ENCODE measurements at places on chromosomes 7 and 10.

DNA sequence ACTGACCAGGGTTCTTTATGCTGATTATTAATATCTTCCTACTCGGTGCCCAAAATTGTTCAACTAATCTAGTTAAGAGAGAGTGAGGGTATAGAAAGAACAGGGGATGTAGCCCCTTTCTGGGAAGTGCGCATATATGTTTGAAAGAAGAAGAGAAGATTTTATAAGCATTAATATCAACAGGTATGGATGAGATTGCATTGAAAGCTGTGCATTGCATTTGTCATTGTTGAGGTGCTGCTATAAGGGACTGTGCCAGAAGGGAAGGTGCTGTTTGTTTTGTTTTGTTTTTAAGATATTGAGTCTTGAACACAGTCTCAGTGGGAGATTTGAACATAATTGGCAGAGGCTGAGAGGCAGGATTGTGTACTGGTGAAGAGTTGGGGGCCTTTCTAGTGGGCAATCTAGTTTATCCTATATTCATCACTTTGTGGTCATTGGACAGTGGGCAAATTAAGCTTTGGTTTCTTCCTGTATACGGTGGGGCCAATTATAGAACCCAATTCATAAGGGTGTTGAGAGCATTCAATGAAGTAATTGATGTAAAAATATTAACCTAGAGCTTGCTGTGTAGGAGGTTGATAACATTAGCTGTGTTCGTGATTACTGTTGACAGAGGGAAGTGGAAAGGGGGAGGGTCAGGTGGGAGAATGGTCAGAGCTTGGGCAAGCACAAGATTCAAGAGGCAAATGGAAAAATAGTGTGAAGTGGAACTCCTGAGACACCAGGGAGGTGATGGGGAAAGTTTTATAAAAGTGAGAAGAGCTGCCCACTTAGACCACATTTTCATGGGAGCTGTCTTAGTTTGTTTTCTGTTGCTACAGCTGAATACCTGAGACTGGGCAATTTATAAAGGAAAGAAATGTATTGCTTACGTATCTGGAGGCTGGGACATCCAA, 19.9 kb upstream of the PCGF5 start:
- DNase-seq = no peak

DNA sequence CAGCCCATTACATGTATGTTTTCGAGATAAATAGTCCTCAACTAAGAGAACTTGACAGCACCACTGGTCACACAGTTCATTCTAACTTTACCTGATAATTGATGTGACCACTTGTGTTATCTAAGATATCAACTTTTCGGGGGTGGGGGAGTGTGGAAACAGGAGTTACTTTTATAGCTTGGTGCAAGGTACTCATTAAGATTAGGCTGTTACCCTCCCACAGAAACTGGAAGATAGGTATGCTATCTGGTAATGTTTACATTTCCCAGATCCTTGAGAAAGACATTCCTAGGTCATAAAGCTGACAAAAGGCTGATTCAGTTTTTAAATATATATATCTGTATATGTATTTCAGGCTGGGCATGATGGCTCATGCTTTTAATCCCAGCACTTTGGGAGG, 11.1 kb downstream of the ERVW-1 start:
- DNase-seq = no peak

- no peak for DNase-seq
Observed at GRCh38 chr7:2761131-2761624, 73.2 kb downstream of the AMZ1 start.

DNA sequence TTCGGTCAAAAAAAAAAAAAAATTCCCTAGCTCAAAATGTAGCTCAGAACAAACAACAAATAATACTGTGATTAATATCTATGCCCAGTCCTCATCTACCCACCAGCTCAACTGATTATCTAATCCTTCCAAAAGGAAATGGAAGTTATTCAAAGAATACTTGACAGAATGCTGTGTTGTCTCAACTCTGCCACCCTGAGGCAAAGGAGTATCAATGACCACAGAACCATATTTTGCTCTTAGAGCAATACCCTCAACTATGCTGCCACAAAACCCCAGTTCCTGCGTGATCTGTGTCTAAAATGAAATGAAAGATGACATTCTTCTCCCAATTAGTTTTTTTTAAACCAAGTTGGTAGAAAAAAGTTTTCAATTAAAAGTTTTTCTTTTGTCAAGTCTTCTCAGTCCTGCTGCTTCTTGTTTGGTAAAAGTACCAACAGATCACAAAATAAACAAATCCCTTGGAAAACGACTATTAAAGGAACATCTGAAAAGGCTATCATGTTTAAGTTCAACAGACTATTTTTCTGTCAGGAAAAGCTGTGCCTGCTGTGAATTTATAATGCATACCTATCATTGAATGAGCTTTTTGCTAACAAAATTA, 21.6 kb downstream of the RBM28 start:
- no peak for DNase-seq

DNA sequence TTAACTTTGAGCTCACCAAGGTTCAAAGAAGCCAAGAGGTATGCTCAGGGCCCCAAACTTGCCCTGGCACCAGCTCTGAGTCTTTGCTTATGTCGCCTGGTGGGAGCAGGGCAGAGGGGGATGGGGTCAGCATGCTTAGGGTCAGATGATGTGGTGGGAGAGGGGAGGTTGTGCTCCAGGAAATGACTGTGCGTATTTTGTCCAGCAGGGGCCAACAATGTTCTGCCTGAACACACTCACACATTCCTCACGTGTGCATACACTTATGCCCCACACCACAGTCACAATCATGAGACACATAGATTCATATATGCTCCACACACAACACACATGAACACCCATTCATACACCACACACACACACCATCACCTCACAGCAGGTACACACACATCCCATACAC, 4.4 kb upstream of the RAMP3 start:
- no peak for DNase-seq

- DNase-seq = no peak
Observed at GRCh38 chr10:50467209-50467608, 156.5 kb downstream of the SGMS1 start.

DNA sequence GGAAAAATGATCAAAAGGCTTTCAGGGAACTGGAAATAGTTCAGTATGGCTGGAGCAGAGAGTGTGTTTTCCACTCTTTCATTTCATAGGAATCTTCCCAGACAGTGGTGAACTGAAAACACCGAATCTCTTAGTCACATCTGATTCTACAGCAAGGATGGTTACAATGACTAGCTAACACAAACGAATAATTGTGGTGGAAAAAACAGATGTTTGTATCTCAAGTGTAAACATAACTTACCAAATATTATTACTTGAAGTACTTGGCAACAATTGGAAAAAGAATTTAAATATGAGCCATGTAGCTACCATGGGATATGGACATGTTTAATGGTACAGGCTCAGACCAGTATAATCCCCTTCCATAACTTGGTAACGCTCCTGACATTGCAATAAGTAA, 21.1 kb upstream of the BPGM start:
- DNase-seq = no peak

GRCh38 chr7:65927489-65928448, 54.2 kb downstream of the GUSB start:
- DNase-seq = no peak

- DNase-seq = no peak
Observed at GRCh38 chr7:78212476-78213060, 414.0 kb downstream of the PHTF2 start.

GRCh38 chr10:103144041-103144440, 49.0 kb downstream of the NT5C2 start:
- DNase-seq = no peak

- DNase-seq = no peak
Observed at GRCh38 chr7:46230990-46231305, 309.9 kb upstream of the IGFBP3 start.

- DNase-seq = no peak
Observed at GRCh38 chr7:141042222-141043193, 27.8 kb upstream of the MRPS33 start.

DNA sequence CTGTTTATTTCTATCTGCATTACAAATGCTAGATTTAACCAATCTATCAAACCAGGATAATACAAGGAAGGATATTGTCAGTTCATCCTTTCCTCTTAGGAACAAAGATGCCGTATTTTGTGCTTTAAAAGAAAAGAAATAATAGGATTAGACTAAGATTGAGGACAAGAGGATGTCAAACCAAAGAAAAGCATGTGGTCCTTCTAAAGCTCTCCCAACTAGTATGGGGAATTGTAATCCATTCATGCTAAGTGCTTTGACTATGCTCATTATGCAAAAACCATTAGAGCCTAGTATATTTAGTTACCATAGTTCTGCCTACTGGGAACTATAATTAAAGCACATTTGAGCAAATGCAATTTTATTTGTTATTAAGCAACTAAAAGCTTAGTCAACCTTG, 280.2 kb downstream of the GRM8 start:
- DNase-seq = no peak

DNA sequence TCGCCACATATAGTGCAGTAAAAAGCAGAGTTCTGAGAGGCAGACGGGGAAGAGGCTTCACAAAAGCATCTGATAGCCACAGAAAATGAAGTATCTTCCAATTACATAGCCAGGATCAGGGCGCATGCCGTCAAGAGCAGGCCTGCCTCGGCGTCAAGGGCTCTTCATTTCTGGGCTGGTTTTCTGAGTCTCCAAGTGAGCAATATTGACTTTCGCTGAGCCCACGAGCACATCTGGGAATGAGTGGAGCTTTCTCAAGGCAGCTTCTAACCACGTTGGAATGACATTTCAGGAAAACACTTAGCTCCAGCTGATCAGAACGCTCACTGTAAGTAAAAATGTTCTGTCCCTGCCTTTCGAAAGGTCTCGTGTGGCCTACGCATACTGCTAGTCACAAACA, 51.9 kb downstream of the CLRN3 start:
- DNase-seq = no peak

DNA sequence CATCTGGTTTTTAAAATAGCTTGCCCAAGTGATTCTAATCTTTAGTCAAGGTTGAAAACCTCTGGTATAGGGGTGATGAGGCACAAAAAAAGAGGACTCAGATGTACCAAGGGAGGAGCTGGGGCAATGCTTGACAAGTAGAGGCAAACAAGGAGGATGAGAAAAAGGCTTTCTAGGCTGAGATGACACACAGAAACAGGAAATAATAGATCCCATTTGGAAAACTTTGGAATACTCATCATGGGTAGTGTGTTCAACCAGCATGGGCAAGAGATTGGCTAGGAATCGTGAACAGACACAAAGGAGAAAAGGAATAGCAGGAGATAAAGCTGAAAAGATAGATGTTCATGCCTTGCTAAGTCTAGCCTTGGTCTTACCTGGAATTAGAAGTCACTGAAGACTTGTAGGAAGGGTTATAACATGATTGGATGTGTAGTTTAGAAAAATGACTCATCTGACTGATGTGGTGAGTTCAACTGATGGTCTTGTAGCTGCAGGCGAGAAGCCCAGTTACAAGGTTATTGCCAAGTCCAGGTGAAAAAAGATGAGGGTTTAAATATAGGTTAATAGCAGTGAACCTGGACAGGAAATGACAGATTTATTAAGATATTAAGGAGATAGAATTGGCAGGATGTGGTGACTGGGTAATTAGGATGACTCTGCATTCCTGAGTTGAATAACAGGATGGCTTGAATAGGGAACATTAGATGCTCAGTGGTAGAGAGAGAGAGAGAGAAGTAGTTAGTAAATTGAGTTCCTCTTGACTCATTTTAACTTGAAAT, 214.0 kb upstream of the LRGUK start:
- DNase-seq = no peak
